Lower lobe of right lung (tissue), 2 donors: ENCODE measurements at places on chromosomes 7 and 10.
A peak's percentile ranks its signal among the peaks of the same experiment; 100 is the strongest.

- DNase-seq = no peak
Measured at GRCh38 chr7:12090757-12091221, 120.3 kb upstream of the TMEM106B start.

GRCh38 chr10:36688717-36689116 is 436.7 kb upstream of the ANKRD30A start:
- no peak for DNase-seq

GRCh38 chr7:452226-452751 is 67.4 kb downstream of the PDGFA start:
- no peak for DNase-seq

DNA sequence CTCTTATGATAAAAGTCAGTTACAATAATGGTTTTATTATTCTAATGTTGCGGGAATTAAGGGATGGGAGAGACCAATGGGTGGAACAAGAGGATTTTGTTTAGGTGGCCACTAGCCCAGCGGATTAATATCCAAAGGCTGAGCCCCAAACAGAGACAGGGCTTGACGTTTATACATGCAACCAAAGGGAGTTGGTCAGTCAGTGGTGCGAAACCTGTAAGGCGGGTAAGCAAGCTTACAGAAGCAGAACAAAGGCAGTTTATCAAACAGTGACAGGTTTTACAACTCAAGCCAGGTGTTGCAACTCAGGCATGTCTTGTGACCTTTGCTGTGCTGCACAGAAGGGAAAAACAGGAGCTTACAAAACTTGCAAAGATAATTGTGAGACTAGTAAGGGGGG is 622.9 kb upstream of the MBL2 start:
- no peak for DNase-seq

GRCh38 chr10:117260084-117260483 is 19.2 kb downstream of the SLC18A2 start:
- DNase-seq = no peak

- DNase-seq = no peak
Measured at GRCh38 chr10:27525819-27526218, 21.7 kb downstream of the RAB18 start.

DNA sequence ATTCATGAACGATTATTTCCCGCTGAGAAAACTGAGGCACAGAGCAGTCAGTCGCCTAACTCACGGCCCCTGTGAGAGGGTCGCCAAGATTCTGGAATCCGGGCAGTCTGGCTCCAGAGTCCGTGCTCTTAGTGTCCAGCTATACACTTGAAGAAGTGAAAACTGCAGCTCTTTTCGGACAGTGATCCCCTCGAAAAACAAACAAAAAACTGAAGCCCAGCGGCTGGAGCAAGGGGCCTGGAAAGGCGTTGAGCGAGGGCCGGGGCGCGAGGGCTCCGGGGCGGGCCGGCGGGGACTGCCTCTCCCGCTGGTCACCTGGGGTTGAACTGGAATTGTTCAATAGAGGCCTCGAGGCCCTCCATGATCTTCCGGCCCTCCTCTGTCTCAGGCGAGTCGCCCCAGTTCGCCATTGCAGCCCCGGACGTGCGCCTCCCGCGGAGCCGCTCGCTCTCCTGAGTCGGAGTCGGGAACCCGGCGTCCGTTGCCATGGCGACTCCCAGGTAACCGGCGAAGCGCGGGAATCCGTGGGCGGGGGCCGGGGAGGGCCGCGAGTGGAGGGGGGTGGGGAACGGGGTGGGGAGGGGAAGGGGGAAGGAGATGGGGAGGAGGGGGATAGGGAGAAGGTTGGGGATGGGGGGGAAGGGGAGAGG is 881 bp downstream of the C10orf67 start:
- peak; percentile 81 for DNase-seq

- no peak for DNase-seq
Measured at GRCh38 chr10:69248117-69248730, 28.1 kb downstream of the HKDC1 start.

DNA sequence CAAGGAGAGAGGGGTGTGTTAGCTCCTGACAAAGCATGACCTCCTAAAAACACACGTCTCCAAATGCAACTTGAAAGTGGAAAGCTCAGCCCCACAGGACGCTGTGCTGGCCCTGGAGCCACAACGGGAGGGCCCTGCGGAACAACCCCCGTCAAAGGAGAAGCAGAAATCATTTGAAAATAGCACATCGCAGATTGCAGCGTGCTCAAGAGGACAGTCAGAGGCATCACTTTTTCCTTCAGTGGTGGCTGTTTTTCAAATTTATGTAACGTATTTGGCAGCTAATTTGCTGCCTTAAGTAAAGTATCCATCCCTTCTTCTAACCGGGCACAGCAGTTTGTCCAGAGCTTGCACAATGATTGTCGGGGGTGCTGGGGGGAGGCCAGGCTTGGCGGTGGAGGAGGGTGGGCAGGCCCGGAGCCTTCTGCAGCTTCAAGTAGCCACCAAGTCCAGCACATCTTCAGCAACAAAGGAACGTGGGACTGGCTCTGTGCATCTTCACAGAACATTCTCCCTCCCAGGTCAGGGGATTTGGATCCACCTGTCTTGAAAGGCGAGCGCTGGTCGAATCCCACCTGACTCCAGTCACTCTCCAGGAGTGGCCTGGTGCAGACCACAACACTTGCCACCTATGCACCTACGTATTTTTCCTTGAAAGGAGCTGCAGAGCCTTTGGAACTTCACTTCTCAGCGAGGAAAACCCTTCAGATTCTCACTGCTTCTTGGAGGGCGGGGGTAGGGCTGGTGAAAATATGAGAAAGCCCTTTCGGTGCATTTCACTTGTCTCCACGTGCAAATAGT is 346.3 kb downstream of the DNAJB6 start:
- DNase-seq = no peak

- DNase-seq = no peak
Measured at GRCh38 chr10:3871424-3871996, 86.5 kb upstream of the KLF6 start.

DNA sequence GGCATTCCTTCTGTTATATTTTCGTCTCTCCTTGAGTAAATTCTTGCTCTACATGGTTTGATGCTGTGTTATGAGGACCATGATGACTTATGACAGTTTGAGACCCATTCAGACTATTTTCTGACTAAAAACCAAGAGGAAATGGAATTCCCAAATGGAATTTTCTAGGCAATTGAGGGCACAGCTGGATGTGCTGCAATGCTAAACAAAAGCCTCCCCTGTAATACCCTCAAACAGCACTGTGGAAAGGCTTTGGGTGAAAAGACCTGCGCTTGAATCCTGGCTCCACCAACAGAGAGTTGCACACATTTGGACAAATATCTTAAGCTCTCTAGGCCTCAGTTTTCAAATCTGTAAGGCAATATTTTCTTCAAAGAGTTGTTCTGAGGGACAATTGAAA is 129.1 kb downstream of the PRKG1 start:
- no peak for DNase-seq

- DNase-seq = no peak
Measured at GRCh38 chr7:101167645-101168411, 2.5 kb upstream of the VGF start.

GRCh38 chr7:128396357-128396756 is 13.4 kb downstream of the IMPDH1 start:
- DNase-seq = no peak

- DNase-seq = no peak
Measured at GRCh38 chr7:73700069-73700423, 16.6 kb downstream of the BUD23 start.

DNA sequence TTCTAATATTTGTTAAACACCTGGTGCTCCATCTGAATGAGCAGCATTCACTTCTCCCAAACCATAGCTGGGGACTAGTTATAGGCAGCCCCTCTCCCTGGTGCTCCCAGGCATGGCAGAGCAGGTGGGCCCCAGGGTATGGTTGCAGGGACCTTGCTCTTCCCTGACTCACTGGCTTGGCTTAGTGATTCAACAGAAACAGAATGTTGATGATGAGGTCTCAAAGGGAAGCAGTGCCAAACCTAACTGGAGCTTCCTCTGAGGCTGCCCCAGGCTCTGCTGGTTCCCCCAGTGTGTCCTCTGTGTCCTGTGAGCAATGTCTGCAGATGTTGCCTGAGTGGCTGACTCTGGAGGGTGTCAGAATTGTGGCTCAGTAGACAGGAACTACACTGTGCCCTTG is 3.7 kb downstream of the GPR26 start:
- DNase-seq = no peak

- no peak for DNase-seq
Measured at GRCh38 chr7:148684289-148684830, 14.3 kb upstream of the CUL1 start.

DNA sequence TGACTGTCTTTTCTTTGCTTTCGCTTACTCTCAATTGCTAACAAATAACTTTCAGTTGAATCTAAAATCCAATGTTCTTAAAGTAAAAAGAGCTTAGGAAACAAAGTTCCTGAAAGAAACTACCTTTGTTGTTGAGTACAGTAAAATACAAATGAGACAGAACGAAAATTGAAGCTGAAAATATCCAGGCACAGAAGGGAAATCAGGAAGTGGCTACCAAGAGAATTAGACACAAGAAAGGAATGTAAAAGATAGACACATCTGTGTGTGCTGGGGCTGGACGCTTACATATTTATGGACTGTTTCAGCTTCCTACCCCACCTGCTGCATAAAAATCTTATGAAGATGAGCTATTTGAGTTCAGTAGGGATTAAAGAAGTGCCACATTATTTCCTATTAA is 161.7 kb upstream of the PLXDC2 start:
- no peak for DNase-seq

DNA sequence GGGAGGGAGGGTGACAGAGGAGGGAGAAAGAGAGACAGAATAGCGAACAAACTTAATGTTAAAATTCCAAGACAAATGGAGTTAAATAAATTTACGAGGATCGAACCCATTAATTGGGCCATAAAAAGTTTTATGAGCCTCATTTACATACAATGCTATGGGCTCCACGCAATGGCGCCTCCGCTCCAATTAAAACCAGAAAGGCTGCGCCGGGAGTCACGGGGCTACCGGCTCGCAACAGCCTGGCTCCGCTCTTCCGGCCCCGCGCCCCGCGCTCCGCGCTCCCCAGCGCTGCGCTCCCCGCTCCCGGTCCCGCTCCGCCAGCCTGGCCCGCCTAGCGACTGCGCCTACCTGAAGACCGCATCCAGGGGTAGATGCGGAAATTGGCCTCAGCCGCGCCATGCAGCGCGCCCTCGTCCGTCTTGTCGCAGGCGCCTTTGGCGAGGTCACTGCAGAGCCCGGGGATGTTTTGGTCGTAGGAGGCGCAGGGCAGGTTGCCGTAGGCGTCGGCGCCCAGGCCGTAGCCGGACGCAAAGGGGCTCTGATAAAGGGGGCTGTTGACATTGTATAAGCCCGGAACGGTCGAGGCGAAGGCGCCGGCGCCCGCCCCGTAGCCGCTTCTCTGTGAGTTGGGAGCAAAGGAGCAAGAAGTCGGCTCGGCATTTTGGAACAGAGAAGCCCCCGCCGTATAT is 513 bp downstream of the HOXA7 start:
- DNase-seq = no peak

DNA sequence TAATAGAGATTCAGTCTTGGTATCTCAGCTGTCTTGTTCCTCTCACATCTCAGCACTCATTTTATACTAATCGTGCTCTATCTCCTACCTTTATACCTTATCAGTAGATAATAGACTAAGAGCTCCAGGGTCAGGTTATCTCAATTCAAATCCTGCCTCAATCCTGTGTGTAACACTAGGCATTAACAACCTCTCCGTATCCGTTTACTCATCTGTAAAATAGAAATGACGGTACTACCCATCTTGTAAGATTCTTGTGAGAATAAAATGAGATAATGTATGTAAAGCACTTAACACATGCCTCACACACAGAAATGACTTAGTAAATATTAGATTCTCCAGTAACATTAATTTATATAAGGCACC is 622 bp upstream of the P4HA1 start:
- no peak for DNase-seq

- no peak for DNase-seq
Measured at GRCh38 chr10:51800121-51800520, 100.7 kb upstream of the CSTF2T start.

- DNase-seq = no peak
Measured at GRCh38 chr7:19352305-19352695, 207.1 kb upstream of the FERD3L start.

GRCh38 chr7:106053109-106053508 is 59.0 kb downstream of the SYPL1 start:
- no peak for DNase-seq

GRCh38 chr7:32177232-32177631 is 107.0 kb upstream of the PDE1C start:
- no peak for DNase-seq

DNA sequence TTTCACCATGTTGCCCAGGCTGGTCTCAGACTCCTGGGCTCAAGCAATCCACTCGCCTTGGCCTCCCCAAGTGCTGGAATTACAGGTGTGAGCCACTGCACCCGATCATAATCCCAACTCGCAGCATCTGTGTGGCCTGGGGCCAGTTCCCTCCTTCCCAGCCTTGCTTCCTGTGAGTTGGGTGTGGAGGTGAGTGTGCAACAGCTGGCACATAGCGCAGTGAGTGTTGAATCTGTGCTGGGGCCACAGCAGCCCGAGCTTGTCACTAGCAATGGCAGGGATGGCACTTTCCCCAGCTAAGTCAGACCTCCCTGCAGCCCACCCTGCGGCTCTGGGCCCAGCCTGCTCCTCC is 12.2 kb downstream of the TMEM184A start:
- DNase-seq = no peak
